ENCODE measurements at places on chromosomes 4 and X.

GRCh38 chr4:89099034-89099433 is 12.3 kb upstream of the TIGD2 start:
- DNase-seq: no peak

DNA sequence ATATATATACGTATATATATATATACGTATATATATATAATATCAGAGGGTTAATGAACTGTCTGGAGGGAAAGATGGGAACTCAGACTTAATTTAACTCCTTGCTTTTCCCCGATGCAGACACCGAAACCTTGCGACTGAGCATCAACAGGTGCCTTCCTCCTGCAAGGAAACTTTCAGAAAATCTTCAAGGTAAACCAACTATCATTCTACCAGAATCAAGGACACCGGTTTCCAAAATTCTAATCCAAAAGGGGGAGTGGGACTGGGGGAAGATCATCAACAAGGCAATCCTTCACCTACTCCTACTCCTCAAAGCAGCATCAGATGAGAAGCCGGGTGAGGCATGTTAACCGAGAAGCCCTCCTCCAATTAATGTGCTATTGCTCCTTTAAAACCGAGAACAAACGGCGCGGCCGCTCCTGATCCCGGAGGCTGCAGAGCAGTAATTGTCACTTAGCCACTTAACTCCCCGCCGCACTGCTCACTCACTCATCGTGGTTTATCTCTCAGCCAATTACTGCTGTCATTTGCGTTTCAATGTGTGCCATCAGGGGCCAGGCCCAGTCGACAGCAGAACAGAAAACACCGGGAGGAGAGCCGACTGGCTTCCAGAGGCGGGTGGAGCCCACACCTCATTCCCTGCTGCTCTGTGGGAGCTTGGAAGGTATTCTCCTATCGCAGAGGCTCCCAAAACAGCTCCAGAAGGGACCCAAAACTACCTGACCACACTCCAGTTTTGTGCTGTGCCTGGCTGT is 61.7 kb downstream of the MAML3 start:
- DNase-seq: peak; percentile 67

- DNase-seq: no peak
Measured at GRCh38 chrX:14802943-14803710, 69.7 kb downstream of the FANCB start.

GRCh38 chrX:153708415-153708814 is 15.8 kb downstream of the BCAP31 start:
- DNase-seq: peak; percentile 65

GRCh38 chr4:1051472-1051871 is 40.0 kb downstream of the FGFRL1 start:
- DNase-seq: no peak

GRCh38 chr4:1786544-1787362 is 6.3 kb upstream of the FGFR3 start:
- no peak for DNase-seq

DNA sequence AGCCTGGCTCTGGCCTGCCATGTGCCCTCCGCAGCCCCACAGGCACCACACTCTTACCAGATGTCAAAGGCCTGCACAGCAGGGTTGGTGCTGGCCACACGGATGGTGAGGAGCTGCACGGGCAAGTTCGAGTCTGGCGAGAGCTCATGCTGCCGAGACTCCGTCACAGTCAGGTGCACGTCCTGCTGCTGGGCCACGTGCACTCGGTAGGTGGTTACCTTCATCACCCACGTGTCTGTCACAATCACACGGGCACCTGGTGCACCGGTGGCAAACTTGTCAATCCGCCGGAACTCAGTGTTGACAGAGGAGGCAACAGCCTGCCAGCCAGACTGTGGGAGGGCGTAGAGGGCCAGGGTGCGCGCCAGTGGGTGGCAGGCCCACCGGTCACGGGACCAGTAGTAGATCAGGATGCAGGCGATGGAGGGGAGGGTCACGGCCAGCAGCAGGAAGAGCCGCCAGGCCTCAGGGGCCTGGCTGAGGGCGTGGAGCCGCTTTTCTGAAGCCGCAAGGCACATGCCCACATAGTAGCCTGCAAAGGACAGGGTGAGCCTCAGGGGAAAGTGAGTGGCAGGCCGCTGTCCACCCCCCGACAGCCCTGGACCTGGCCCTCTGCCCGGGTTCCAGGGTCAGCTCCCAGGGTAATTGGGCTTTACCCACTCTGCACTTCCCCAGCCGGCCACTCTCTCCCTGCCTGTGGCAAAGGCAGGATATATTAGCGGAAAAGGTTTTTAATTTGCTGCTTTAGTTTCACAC is 2.9 kb downstream of the TMEM129 start:
- peak; percentile 29 for DNase-seq

- DNase-seq: peak; percentile 53
Measured at GRCh38 chr4:185011408-185011807, 6.9 kb upstream of the HELT start.

GRCh38 chr4:168631241-168632162 is 134.7 kb downstream of the PALLD start:
- DNase-seq: peak; percentile 4

- no peak for DNase-seq
Measured at GRCh38 chr4:17932041-17932440, 89.5 kb downstream of the LCORL start.

- DNase-seq: no peak
Measured at GRCh38 chr4:158669310-158669709, 2.4 kb downstream of the C4orf46 start.
